ENCODE measurements at places on chromosomes 4 and X. TPM values are rescaled to one million over a fixed set of nuclear protein-coding genes. Genes with fewer than 3 reads are reported as not detected.

DNA sequence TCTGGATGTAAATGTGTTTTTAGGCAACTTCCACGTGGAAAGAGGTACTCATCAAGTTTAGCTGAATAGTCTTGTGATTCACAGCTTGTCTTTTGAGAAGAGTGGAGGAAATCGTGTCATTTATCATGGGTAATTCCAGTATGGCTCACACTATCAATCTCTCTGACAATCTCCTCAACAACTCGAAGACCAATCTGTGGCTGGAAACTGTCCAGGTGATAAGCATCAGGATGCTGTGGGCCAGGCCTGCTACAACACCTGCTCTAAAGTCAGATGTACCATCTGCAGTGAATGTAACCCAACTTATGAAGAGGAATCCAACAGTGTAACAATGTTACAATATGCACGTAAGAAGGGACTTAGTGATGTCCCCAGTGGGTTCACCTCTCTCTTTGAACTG is 132.1 kb upstream of the GK2 start:
- no peaks in the 10 kb centered on the region for H3K4me1 ChIP-seq
- no peak overlapping the region for H3K4me3 ChIP-seq
- DNase-seq, result no peak
- H3K27ac ChIP-seq, result no peak overlapping the region
- H3K36me3 ChIP-seq, result no peaks in the 10 kb centered on the region

DNA sequence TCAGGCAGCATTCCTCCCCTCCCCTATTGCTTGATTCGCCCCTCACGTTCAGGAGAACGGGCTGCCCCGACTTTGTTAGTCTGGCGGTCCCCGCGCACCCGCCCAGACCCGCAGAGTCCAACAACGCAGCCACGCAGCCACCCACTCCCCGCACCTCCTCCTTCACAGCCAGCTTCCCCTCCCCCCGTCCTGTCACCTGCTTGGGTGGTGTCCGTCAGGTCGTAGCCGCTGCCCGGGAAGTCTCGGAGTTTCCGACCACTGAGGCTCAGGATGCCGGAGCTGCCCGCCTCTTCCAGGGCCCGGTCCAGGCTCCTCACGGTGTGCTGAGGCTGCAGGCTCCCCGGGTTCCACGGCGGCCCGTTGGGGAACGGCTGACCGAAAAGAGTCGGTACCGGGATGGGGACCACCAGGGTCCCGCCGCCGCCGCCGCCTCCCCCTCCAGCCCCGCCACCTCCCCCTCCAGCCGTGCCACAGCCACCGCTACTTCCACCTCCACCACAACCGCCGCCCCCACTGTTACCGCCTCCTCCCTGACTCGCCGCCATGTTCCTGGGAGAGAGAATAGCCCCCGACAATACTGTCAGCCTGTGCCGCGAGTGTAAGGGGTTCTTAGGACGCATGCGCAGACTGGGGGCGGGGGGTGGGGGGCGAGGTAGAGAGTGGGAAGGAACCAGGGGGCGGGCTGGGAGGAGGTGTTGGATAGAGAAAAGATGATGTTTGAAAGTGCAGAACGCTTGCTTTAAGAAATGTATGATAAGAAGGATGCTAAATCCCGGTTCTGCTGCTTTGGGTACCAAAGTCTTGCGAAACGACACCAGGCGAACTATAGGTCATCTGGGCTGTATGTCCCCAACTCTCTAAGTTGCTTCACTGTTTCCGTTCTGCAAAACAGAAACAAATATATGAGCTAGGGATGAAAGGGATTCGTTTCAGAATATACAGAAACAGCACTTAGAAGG is at the start of gene LRCH2:
TSS of gene LRCH2 (minus strand) at position 600 of the 959 bp plus-strand sequence. CDS start at position 545, 55 bp downstream.
- DNase-seq, result peak; percentile 18
- H3K27ac ChIP-seq, result no peak within 1 kb of the TSS
- no peaks in the 10 kb centered on the region for H3K4me1 ChIP-seq
- H3K27me3 ChIP-seq, result no peaks in the 10 kb centered on the region
- no peaks in the 10 kb centered on the region for H3K36me3 ChIP-seq

The TMPRSS11A gene
- total RNA-seq, result not detected

DNA sequence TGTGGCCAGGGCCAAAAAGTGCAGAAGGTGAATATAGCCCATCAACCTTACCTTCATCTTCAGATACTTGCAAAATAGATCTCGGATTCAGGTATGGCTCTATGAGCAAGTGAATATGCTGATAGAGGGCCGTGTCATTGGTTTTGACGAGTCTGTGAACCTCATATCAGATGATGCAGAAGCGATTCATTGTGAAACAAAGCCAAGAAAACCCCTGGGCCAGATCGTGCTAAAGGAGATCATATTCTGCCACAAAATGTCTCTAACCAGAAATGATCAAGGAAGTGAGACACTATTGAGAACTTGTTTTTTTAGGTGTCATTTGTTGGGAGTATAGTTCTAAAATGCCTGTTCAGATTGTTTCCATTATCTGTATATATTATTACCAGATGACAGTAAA is 48.3 kb downstream of the PDK3 start:
- no peak overlapping the region for H3K4me3 ChIP-seq
- H3K27me3 ChIP-seq, result no peaks in the 10 kb centered on the region

DNA sequence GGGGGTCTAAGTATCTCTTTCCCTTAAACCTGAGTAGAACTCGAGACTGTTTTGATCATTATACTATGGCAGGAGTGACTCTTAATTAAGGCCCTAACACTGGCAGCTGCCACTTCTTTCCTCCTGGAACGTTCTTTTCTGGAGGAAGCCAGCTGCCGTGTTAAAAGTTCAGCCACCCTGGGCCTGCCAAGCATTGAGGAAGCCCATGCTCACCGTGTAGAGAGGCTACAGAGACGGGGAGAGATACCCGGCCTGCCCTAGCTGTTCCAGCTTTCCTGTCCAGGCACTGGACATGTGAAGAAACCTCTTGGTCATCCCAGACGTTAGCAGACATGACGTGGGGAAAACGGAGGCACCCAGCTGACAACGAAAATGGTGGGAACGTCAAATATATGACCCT is 274.1 kb downstream of the ARHGAP10 start:
- H3K4me1 ChIP-seq, result no peaks in the 10 kb centered on the region
- H3K4me3 ChIP-seq, result no peak overlapping the region
- no peaks in the 10 kb centered on the region for H3K36me3 ChIP-seq

The CSN3 gene
- total RNA-seq, result not detected

DNA sequence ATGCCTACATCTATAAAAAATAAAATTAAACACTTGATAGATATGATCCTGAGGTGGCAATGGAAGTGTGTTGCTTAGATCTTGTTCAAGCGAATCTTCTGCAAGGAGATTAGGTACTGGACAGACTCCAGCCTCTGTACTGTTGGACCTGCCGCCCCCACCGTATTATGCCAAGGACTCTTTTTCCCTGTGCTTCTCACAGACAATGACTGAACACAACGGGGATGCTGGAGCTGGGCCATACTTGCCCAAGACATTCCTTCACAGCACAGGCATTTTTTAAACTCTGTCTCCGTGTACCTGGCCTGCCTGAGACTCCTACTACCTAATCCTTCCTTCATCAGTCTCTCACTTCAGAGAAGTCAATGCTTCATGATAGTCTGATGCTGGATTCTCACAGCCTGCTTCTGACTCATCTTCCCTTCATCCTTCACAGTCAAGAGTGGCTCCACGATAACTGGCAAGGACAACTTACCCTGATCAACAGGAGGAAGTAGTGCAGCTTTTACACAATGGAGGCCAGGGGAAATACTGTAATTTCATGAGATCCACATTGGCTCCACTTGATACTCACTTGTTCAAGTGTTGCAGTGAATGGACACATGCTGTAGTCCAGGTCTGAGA is 754.6 kb upstream of the AGA start:
- DNase-seq, result no peak
- no peaks in the 10 kb centered on the region for H3K27me3 ChIP-seq

DNA sequence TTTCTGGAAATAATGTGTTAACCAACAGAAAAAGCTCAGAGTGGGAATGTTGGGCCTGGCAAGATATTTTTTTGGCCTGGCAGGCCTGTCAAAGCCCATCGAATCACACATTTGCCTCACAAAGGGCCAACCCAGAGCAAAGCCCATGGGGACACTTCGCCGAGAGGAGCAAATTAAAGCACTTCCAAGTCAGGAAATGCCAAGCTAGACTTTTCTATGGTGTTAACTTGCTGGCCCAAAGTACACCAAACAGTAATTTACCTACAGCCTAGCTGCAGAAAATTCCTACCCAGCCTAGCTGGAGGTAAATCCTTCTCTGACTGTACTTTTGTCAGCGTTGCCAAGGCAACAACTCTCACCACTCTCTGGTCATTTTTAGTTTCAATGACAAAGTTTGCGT is 288.6 kb upstream of the LDB2 start:
- H3K27me3 ChIP-seq, result no peaks in the 10 kb centered on the region
- H3K27ac ChIP-seq, result no peak overlapping the region
- no peak for DNase-seq
- no peak overlapping the region for H3K4me3 ChIP-seq

The DUSP21 gene
- not detected for total RNA-seq

DNA sequence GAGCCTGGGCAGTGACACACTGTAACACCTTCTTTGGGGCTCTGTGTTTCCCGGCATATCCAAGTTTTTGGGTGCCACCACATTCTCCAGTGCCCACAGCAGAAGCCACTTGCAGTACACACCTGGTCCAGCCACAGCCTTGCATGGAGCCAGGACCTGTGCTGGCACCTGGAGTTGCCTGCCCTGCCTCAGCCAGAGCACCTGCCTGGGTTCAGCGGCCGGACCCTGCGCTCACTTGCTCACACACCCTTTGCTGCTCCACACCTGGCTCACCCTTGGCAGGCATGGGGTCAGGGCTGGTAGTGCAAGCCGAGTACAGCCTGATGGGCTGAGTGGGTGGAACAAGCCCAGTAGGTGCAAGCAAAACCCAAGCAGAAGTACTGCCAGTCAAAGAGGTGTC is 1511.1 kb downstream of the TECRL start:
- H3K4me1 ChIP-seq, result no peaks in the 10 kb centered on the region
- DNase-seq, result peak; percentile 41
- H3K27me3 ChIP-seq, result no peaks in the 10 kb centered on the region
- no peak overlapping the region for H3K27ac ChIP-seq
- no peak overlapping the region for H3K4me3 ChIP-seq
- no peaks in the 10 kb centered on the region for H3K36me3 ChIP-seq

The ASB5 gene
- not detected for total RNA-seq

GRCh38 chrX:67604979-67605703 is 61.3 kb downstream of the AR start:
- no peaks in the 10 kb centered on the region for H3K36me3 ChIP-seq
- no peaks in the 10 kb centered on the region for H3K4me1 ChIP-seq
- no peak for DNase-seq
- no peak overlapping the region for H3K27ac ChIP-seq
- H3K27me3 ChIP-seq, result no peaks in the 10 kb centered on the region
- no peak overlapping the region for H3K4me3 ChIP-seq

DNA sequence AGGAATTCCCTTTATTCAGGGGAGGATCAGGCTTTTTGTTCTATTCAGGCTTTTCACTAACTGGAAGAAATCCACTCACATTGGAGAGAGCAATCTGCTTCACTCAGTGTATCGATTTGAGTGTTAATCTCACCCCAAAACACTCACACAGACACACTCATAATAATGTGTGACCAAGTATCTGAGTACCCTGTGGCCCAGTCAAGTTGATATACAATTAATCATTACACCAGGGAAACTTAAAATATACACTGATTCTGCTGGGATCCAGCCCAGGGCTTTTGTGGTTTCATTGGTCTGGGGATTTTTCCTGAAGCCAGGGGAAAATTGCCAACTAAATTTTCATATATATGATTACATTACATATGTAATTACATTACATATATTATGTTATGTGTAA is 44.0 kb upstream of the GATB start:
- no peak for DNase-seq
- H3K27ac ChIP-seq, result no peak overlapping the region
- no peaks in the 10 kb centered on the region for H3K4me1 ChIP-seq
- no peaks in the 10 kb centered on the region for H3K27me3 ChIP-seq
- no peaks in the 10 kb centered on the region for H3K36me3 ChIP-seq

- no peak overlapping the region for H3K4me3 ChIP-seq
- no peak for DNase-seq
- H3K27me3 ChIP-seq, result no peaks in the 10 kb centered on the region
These were observed 154.5 kb downstream of the GASK1B start for GRCh38 chr4:158018221-158018830.

DNA sequence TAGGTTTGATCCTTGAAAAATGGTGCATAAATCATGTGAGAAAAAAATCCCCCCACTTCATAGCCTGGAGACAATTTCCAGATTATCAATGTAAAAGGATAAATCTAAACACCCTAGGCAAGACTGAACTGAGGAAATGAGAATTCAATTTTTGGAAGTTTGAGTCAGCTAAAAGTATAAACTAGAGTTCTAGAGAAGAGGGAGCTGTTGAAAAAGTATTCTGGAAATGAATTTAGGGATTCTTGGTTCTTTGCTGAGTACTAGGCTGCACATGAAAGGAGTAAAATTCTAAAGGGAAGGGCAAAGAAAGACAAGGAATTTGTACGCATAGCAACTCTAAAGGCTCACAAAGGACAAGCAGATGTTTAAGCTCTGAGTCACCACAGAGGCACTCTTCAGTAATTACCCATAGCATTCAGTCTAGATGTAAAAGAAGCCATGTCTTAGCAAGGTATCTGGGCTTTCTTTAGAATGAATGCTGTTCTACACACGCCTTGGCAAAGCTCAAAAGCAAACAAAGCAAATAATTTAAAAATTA is 896.5 kb downstream of the PDHA2 start:
- H3K36me3 ChIP-seq, result no peaks in the 10 kb centered on the region
- no peak overlapping the region for H3K4me3 ChIP-seq
- no peak for DNase-seq
- no peaks in the 10 kb centered on the region for H3K27me3 ChIP-seq
- H3K27ac ChIP-seq, result no peak overlapping the region
- H3K4me1 ChIP-seq, result no peaks in the 10 kb centered on the region

Data from right lobe of liver (tissue), 6 donors.